ENCODE measurements at places on chromosomes 11 and 22. TPM values are rescaled to one million over a fixed set of nuclear protein-coding genes. Genes with fewer than 3 reads are reported as not detected.
A peak's percentile ranks its signal among the peaks of the same experiment; 100 is the strongest.

GRCh38 chr11:68828155-68828931 is 13.4 kb downstream of the CPT1A start:
- H3K27ac ChIP-seq = peak overlapping the region; percentile 27
- H3K36me3 ChIP-seq = no peaks in the 10 kb centered on the region
- no peaks in the 10 kb centered on the region for H3K27me3 ChIP-seq
- no peak for DNase-seq
- H3K4me3 ChIP-seq = no peak overlapping the region
- H3K4me1 ChIP-seq = peaks cover 29% of the 10 kb centered on the region

DNA sequence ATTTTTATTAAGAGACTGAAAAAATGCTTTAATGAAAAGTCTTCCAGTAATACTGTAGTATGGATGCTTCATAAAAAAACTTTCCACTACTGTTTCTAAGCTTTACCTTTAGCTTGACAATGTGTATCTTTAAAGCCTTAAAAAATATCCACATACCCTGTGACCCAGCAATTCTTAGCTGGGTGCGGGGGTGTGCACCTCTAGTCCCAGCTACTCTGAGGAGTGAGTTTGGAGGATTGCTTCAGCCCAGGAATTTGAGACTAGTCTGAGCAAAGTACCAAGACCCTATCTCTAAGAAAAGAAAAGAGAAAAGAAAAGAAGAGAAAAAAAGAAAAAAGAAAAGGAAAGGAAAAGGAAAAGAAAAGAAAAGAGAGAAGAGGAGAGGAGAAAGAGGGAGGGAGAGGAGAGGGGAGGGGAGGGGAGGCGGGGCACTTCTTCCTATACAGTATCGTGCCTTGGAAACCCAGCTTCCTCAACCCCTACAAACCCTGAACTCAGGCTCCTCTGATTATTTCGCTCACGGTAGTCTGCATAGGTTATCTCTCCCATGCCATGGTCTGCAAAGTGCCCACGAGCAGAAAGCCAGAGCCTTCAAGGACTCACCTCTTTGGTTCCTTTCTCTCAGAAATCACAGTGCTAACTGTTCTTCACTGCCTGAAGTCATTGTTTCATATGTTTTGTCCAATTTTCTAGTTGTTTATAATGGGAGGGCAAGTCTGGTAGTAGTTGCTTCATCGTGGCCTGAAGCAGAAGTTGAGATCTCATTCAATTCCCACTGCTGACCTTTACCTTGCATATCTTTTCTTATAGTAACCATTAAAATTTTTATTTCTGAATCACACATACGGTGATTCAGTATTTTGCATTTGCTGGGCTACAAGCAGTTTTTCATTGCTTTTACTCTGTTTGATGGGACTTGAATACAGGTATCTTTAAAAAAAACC is 82.2 kb downstream of the FAM83F start:
- no peak overlapping the region for H3K27ac ChIP-seq
- DNase-seq = no peak
- H3K36me3 ChIP-seq = no peaks in the 10 kb centered on the region
- H3K27me3 ChIP-seq = no peaks in the 10 kb centered on the region
- H3K4me3 ChIP-seq = no peak overlapping the region

DNA sequence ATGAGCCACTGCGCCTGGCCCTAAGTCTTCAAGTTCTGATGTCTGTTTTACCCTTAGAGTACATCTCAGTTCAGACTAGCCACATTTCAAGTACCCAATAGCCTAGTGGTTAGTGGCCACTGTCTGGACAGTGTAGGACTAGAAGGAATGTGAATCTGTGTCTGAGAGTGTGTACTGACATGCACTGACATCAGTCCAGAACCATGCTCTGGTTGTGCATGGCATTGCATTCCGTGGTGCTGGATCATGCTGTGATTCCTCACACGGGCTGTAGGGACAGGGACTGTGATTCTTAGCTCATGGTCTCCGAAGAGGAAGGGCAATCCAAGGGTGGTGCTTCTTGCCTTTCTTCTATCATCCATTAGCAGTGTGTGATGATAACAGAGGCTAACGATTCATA is 41.1 kb downstream of the AMOTL1 start:
- no peak overlapping the region for H3K27ac ChIP-seq
- H3K4me3 ChIP-seq = no peak overlapping the region
- no peaks in the 10 kb centered on the region for H3K27me3 ChIP-seq
- DNase-seq = no peak

The SLC22A9 gene
- 0.22 TPM for total RNA-seq

All from colonic mucosa (tissue), 4 donors.